Endodermal cell (in vitro differentiated cells): ENCODE measurements at places on chromosomes 16 and 17. TPM values are rescaled to one million over a fixed set of nuclear protein-coding genes. Genes with fewer than 3 reads are reported as not detected.
A peak's percentile ranks its signal among the peaks of the same experiment; 100 is the strongest.

GRCh38 chr17:11986942-11987329 is 10.3 kb downstream of the ZNF18 start:
- peaks cover 8% of the 10 kb centered on the region for H3K4me1 ChIP-seq
- peaks cover 60% of the 10 kb centered on the region for H3K36me3 ChIP-seq
- no peak overlapping the region for H3K27ac ChIP-seq
- DNase-seq: no peak
- H3K4me3 ChIP-seq: peak overlapping the region; percentile 74

- H3K4me3 ChIP-seq: no peak overlapping the region
- no peak overlapping the region for H3K27ac ChIP-seq
- no peaks in the 10 kb centered on the region for H3K27me3 ChIP-seq
- no peak for DNase-seq
- H3K4me1 ChIP-seq: peaks cover 3% of the 10 kb centered on the region
- H3K36me3 ChIP-seq: no peaks in the 10 kb centered on the region
Observed at GRCh38 chr17:17650959-17651358, 30.3 kb upstream of the RAI1 start.

GRCh38 chr17:61075988-61076387 is 323.7 kb upstream of the TBX2 start:
- H3K27ac ChIP-seq: no peak overlapping the region
- no peak overlapping the region for H3K4me3 ChIP-seq
- no peak for DNase-seq
- no peaks in the 10 kb centered on the region for H3K27me3 ChIP-seq
- H3K36me3 ChIP-seq: no peaks in the 10 kb centered on the region
- H3K4me1 ChIP-seq: no peaks in the 10 kb centered on the region

- no peak overlapping the region for H3K4me3 ChIP-seq
- H3K27me3 ChIP-seq: no peaks in the 10 kb centered on the region
- no peak for DNase-seq
- H3K36me3 ChIP-seq: no peaks in the 10 kb centered on the region
Observed at GRCh38 chr16:86051368-86052114, 152.6 kb downstream of the IRF8 start.

DNA sequence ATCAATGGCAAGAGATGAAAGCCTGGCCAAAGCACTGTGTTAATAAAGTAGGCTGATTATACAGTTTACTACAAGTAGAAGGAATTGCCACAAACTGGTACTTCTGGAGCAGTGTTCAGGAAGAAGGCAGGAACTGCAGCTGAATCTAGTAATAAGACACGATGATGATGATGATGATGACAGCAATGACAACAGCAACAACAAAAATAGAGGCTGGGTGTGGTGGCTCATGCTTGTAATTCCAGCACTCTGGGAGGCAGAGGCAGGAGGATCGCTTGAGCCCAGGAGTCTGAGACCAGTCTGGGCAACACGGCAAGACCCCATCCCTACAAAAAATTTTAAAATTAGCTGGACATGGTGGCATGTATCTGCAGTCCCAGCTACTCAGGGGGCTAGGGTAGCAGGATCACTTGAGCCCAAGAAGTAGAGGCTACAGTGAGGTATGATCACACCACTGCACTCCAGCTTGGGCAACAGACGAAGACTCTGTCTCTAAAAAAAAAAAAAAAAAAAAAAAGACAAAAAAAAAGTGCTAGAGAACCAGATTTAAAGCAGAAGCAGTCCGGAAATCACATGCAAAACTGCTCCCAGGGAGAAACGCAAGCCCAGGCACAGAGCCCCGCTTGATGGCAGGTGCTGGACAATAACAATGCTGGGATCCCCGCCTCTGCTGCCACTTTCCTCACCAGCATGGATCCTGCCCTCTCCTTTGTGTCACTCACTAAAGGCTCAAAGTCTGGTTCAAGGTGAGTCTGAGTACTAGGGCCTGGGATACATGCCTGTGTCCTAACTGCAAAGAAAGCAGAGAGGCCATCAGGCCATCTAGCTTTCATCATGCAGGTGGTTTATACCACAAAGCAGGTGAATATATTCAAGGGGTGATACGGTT is 44.8 kb downstream of the CPPED1 start:
- no peaks in the 10 kb centered on the region for H3K36me3 ChIP-seq
- no peak overlapping the region for H3K4me3 ChIP-seq
- H3K4me1 ChIP-seq: peaks cover 3% of the 10 kb centered on the region
- DNase-seq: peak; percentile 49
- H3K27me3 ChIP-seq: no peaks in the 10 kb centered on the region
- H3K27ac ChIP-seq: peak overlapping the region; percentile 75

The ASPA gene
- total RNA-seq: not detected in 2 replicates

The MT1M gene
- not detected in 3 replicates for total RNA-seq

DNA sequence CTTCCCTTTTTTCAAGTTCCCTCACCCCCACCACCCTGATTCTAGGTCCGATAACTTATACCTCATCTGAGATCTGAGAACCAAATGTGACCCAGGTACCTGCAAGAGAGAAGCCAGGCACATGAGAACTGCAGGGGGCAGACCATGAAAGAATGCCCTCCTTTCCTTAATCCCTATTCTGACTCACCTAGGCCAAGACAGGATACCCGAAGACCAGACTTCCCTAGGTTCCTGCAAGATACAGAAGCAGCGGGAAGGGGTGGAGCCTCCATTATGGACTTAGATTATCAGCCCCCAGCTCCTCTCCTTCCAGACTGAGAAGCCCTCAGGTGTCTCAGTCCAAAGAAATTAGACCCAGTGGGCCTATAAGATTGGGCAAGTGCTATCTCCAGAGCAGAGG is 2.1 kb downstream of the KCNAB3 start:
- no peak overlapping the region for H3K4me3 ChIP-seq
- peaks cover 2% of the 10 kb centered on the region for H3K4me1 ChIP-seq

GRCh38 chr16:56315955-56316354 is 109.4 kb downstream of the AMFR start:
- H3K4me3 ChIP-seq: no peak overlapping the region
- peaks cover 14% of the 10 kb centered on the region for H3K27me3 ChIP-seq
- H3K27ac ChIP-seq: no peak overlapping the region
- no peaks in the 10 kb centered on the region for H3K4me1 ChIP-seq
- DNase-seq: no peak
- no peaks in the 10 kb centered on the region for H3K36me3 ChIP-seq

DNA sequence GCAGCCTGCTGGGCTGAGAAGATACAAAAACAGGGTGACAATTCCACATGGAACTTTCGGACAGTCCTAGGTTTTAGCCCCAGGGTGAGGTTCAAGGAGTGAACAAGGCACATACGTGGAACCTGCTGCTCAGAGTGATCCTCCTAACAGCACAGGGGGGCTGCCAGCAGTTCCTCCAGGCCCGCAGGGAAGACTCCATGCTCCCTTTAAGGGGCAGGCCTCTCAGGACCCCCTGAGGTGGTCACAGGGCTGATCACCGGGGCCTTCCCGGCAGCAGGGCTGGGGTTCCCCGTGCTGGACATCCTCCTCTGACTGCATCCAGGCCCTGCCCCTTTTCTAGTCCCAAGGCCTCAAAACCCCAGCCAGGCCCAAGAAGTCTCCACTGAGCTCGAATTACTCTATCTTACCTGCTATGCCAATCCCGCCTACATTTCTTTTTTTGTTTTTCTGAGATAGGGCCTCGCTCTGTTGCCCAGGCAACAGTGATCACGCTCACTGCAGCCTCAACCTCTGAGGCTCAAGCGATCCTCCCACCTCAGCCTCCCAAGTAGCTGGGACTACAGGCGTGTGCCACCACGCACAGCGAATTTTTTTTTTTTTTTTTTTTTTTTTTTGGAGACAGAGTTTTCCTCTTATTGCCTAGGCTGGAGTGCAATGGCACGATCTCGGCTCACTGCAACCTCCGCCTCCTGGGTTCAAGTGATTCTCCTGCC is 10.4 kb downstream of the CANT1 start:
- H3K27ac ChIP-seq: no peak overlapping the region
- peaks cover 25% of the 10 kb centered on the region for H3K36me3 ChIP-seq
- H3K4me1 ChIP-seq: no peaks in the 10 kb centered on the region

DNA sequence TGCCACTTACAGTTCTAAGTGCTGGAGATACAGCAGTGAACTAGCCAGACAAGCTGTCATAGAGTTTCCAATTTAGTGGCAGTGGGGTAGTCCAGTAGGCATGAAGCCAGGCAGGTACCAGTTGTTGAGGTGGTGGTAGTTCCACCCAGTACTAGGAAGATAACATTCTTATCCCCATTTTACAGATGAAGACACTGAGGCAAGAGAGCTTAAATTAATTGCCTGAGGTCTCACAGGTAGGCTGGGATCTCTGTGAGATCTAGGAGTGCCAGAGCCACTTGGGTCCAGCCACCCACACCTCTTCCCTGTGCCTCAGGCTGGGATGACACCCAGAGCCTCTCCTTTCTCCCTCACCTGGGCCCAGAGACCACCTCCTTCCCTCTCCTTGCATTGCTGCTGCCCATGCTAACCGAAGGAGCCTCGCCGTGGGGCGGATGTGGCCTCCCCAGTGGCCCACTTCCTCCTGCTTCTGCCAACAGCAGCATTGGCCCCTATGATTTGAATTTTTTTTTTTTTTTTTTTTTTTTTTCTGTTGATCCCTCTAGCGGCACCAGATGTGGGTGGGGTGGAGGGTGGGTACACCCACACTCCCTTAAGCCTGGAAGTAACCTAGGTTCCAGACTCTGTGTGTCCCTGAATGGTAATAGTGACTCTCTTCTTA is 114.0 kb downstream of the PRKCB start:
- H3K4me3 ChIP-seq: no peak overlapping the region
- peaks cover 15% of the 10 kb centered on the region for H3K27me3 ChIP-seq
- no peak for DNase-seq
